ENCODE measurements at places on chromosomes 12 and 14. TPM values are rescaled to one million over a fixed set of nuclear protein-coding genes. Genes with fewer than 3 reads are reported as not detected.

The FAIM2 gene
- not detected for total RNA-seq

The B4GALNT1 gene
- 44.0 TPM for total RNA-seq

The CCDC38 gene
- 0.08 TPM for total RNA-seq

The KIAA0586 gene
- 7.0 TPM for total RNA-seq

The MDGA2 gene
- not detected for total RNA-seq

The FAM222A gene
- 3.4 TPM for total RNA-seq

The EFS gene
- total RNA-seq: not detected

The RESF1 gene
- 16.7 TPM for total RNA-seq

The AQP5 gene
- total RNA-seq: not detected

The OR11G2 gene
- total RNA-seq: not detected

The ISM2 gene
- 0.51 TPM for total RNA-seq

The AKAP5 gene
- 0.46 TPM for total RNA-seq

The ABCC9 gene
- total RNA-seq: 0.08 TPM

The ARHGEF25 gene
- total RNA-seq: 5.1 TPM

The CRACR2A gene
- total RNA-seq: 1.4 TPM

The BCL7A gene
- total RNA-seq: 12.4 TPM

The CPNE6 gene
- not detected for total RNA-seq

The SLC8A3 gene
- not detected for total RNA-seq

The TBC1D30 gene
- 1.9 TPM for total RNA-seq

The NKX2-8 gene
- total RNA-seq: 3.1 TPM

The KRT83 gene
- total RNA-seq: 6.0 TPM

The FCF1 gene
- 44.7 TPM for total RNA-seq

The GLTP gene
- 19.4 TPM for total RNA-seq

The IAPP gene
- not detected for total RNA-seq

The GSG1 gene
- 0.30 TPM for total RNA-seq

The MFAP5 gene
- total RNA-seq: not detected

The TOMM20L gene
- not detected for total RNA-seq

The SOX5 gene
- total RNA-seq: not detected

The IL31 gene
- total RNA-seq: not detected

The PTCSC3 gene
- not detected for total RNA-seq
